Hepatocyte (in vitro differentiated cells): ENCODE measurements at places on chromosomes 7 and 10.

DNA sequence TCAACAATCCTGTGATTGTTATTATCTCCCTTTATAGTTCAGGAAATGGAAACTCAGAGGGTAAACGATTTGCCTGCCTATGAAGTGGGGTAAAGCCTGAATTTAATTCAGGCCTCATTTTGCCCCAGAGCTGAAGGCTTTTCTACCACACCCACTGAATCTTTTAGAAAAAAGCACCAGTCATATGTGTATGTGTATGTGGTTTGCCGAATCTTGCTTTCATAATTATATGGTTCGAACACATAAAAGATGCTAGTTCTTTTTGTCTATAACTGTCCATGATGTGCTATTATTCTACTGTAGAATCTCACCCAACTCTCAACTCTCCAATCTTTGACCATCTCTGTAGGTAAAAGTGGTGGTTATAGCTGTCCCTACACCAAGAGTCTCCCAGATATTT, 83.6 kb downstream of the MYOF start:
- DNase-seq: no peak

GRCh38 chr10:96834120-96834519, 2.0 kb downstream of the LCOR start:
- peak; percentile 13 for DNase-seq

DNA sequence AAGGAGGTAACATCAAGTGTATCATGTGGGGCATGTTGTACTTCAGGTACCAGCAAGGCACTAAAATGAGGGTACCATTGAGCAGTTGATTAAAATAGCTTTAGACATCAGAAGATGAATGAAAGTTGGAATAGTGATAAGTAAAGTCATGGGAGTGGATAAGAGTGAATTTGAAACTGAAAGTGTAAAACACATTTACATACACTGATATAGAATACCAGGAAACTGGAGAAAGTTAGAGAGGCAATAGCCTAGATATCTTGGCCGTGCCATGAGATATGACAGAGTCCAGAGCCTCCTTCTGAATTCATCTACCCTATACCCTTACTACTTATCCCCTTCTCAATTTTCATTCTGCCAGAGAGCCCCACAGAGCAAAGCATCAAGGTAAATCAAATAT, 76.6 kb downstream of the GRM3 start:
- DNase-seq: no peak

DNA sequence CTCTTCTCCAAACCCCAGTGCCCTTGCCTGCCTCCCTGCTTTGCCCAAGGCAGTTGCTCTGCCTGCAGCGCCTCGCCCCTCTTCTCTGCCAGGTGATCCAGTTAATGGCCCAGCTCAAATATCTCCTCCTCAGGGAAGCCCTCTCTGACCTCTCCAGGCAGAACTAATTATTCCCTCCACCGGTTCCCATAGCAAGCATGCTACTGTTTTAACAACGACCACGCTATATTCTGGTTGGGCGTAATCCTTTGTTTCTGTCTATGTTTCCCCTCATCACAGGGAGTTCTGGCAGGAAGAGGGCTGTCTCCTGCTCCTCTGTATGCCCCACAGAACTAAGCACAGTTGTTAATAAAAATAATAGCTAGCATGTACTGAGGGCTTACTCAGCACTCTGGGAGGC, 36.8 kb upstream of the R3HCC1L start:
- DNase-seq: no peak

GRCh38 chr7:143490717-143491306, 13.1 kb downstream of the TAS2R41 start:
- peak; percentile 50 for DNase-seq

GRCh38 chr7:104410742-104411141, 82.3 kb downstream of the LHFPL3 start:
- no peak for DNase-seq
